Esophagus squamous epithelium (tissue), 5 donors: ENCODE measurements at places on chromosomes 3 and 15. TPM values are rescaled to one million over a fixed set of nuclear protein-coding genes. Genes with fewer than 3 reads are reported as not detected.

The CACNA1D gene
- total RNA-seq: 4.5 TPM

The LEKR1 gene
- 0.57 TPM for total RNA-seq

The MESP1 gene
- not detected for total RNA-seq

The TMEM115 gene
- total RNA-seq: 24.2 TPM

The RASGRP1 gene
- total RNA-seq: 16.0 TPM

The PPP1R14D gene
- 0.68 TPM for total RNA-seq

The GPR62 gene
- not detected for total RNA-seq

The CASR gene
- 0.19 TPM for total RNA-seq

The GOLGA8J gene
- total RNA-seq: not detected

GRCh38 chr3:127970966-127971592 is 56.0 kb downstream of the KBTBD12 start:
- no peak for DNase-seq

DNA sequence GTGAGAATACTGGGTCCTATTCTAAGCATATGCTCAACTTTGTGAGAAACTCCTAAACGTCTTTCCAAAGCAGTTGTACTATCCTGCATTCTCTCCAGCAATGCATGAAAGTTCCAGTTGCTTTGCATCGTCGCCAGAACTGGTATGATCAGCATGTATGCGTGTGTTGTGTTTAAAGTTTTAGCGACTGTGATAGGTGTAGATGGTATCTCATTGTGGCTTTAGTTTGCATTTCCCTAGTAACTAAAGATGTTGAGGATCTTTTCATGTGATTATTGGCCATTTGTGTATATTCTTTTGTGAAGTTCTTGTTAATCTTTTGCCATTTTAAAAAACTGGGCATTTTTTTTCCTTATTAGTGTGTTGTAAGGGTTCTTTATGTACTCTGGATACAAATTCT is 115.1 kb downstream of the SPATA16 start:
- no peak for DNase-seq

GRCh38 chr15:36529296-36530011 is 50.0 kb upstream of the CDIN1 start:
- DNase-seq: no peak

DNA sequence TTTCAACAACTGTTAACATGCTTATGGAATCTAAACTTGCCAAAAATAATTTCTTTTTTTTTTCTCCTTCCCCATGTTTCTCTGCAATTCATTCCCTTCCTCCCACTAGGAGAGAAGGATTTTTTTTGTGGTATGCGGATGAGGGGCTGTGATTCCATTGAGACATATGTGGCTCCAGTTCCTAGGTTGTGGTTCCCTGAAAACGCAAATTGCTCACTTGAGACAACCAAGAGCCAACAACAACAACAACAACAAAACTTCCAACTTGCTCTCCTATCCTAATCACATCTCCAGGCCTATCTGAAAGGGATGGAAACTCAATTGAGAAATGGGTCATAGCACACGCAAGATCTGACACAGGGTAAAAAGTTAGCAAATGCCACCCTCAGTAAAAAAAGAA is 406.5 kb upstream of the TGFBR2 start:
- no peak for DNase-seq

DNA sequence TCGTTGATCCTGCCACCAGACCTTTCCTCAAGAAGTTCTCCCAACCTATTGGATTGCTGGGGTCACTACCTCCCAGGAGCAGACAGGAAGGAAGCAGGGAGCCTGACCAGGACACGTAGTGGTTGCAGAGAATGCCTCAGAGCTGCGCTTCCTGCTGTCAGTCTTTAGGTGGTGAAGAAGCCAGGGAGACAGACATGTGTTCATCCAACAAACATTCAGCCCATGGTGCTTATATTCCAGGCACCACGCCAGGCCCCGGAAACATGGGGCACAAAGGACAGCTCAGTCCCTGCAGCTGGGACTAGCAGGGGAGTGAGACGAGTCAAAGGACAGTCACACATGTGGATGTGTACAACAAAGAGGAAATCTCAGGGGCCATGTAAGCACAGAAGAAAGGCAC is 26.0 kb upstream of the CORO2B start:
- no peak for DNase-seq

DNA sequence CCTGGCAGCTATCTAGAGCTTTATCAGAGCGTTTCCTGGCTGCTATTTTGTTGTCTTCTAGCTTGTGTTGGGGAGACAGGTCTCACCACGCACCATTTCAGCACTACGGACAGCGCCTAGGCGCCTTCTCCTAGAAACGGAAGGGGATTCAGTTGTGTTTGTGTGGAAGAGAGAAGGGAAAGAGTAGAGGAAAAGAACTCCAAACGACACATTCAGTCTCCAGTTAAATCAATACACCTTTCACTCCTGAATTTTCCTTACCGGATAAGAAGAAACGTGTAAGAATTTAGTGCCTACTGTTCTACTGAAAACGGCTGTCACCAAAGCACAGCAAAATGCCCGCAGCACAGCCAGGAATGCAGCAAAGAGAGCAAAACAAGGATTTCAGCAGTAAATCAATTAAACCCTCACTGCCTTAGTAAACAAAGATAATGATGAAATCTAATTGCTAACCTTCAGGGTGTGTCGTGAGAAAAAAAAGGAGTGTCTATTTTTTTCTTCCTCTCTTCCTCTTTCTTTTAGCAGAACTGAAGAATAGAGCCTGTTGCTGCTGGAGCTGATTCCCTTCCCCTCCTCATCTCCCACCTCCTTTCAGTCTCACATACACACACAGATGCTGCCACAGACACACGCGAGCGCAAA is 412 bp upstream of the CTXN2 start:
- DNase-seq: no peak

- no peak for DNase-seq
Measured at GRCh38 chr3:170162052-170162451, 19.5 kb downstream of the PHC3 start.
